ENCODE measurements at places on chromosomes 3 and 15. TPM values are rescaled to one million over a fixed set of nuclear protein-coding genes. Genes with fewer than 3 reads are reported as not detected.

Gene EBLN2
- total RNA-seq: 4.7 TPM

Gene C3orf49
- not detected for total RNA-seq

Gene LHFPL4
- total RNA-seq: not detected

Gene EPHA6
- 0.29 TPM for total RNA-seq

Gene TMEM207
- total RNA-seq: not detected

Gene CPN2
- not detected for total RNA-seq

Gene PTH1R
- total RNA-seq: 0.51 TPM
